ENCODE measurements at places on chromosomes 11 and 22. TPM values are rescaled to one million over a fixed set of nuclear protein-coding genes. Genes with fewer than 3 reads are reported as not detected.

Gene APOBEC3B
- polyA plus RNA-seq: 3.1 TPM

Gene OR10AG1
- polyA plus RNA-seq: not detected

Gene TUG1
- polyA plus RNA-seq: 104 TPM

Gene ART1
- polyA plus RNA-seq: 7.6 TPM

Gene TMEM138
- 17.8 TPM for polyA plus RNA-seq

Gene ADM2
- polyA plus RNA-seq: 0.26 TPM

Gene TUBA8
- polyA plus RNA-seq: 21.0 TPM

Gene PHLDB1
- 132 TPM for polyA plus RNA-seq

Gene OR11H1
- polyA plus RNA-seq: not detected

Gene TOB2
- 40.7 TPM for polyA plus RNA-seq

Gene CCDC188
- 1.8 TPM for polyA plus RNA-seq

DNA sequence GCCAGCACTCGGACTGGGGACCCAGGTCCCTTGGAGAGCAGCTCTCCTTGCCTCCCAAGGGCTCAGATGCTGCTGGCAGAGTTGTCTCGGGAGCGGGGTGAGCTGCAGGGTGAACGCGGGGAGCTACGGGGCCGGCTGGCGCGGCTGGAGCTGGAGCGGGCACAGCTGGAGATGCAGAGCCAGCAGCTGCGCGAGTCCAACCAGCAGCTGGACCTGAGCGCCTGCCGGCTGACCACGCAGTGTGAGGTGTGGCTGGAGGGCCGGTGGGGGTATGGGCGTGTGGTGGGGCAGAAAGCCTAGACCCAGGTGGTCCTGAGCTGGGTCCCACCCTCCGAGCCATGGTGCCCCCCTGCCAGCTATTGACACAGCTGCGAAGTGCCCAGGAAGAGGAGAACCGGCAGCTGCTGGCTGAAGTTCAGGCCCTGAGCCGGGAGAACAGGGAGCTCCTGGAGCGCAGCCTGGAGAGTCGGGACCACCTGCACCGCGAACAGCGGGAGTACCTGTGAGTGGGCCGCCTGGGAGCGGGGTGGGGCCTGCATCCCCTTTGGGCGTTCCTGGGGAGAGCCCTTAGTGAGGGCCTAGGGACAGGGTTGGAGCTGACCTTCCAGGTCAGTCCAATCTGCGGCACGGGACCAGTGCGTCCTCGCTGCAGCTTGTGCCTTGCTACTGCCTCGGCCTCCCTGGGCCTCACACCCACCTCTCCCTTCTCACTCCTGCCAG lies 5.8 kb upstream of the RPS6KA4 start:
- DNase-seq: no peak

DNA sequence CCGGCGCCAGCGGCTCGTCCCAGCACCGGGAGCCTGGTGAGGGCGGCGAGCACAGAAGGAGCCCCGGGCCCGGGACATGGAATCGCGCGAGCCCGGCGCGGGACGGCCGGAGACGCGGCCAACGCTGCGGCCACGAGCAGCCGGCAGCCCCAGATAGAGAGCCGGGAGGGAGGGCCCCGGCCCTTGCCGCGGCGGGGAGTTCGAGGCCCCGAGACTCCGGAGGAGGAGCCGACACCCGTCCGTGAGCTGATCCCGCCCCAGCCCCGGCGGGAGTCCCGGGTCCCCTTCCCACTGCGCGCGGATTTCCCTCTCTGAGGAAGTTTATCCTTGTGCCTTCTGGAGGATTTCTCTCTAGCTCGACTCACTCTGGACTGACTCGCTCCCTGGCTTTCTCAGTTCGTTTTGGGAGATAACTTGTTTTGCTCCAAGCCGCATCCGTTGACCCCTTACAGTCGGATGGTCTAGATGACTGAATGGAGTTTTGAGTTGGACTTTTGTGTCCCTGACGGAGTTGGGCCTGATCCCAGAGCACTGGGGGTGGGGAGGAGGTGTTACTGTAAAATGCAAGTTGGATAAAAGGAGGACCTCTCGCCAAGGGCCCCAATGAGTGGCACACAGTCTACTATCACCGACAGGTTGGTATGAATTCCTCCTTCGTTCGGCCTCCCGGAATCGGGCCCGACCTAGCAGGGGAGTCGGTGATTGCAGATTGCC lies 585 bp downstream of the ARHGEF12 start:
- DNase-seq: peak; percentile 52

DNA sequence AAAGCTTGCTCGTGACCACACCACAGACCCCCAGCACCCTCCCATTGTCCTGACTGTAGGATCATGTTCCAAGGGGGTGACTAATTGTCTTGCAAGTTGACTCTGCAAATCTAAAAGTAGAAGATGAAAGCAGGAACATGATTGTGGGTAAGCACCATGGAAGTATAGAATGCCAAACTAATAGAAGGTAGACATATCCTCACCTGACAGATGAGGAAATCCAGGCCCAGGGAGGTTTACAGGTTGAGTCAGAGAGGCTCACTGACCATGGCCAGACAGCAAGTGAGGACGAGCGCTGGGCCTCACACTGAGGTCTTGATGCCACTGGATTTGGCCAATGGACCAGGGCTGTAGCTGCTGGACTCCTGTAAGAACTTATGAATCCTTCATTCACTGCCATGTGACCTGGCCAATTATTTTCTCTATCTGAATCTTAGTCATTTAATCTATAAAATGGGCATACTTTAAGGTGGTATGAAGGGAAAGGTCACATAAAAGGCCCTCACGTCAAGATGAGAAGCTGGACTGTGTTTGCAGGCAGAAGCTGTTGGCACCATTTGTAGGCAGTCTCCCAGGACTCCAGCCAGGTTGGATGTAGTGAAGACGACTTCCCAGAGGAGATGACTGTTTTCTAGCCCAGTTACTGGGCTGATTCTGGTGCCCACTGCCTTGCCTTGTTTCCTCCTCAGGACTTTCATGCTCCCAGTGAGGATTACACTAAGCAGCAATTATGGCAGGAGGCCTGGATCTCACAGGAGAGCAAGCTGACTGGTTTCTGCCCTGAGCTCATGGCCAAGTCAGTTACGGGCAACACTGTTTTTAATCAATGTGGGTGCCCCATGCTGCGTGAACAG lies 54.6 kb downstream of the GAB4 start:
- DNase-seq: no peak

DNA sequence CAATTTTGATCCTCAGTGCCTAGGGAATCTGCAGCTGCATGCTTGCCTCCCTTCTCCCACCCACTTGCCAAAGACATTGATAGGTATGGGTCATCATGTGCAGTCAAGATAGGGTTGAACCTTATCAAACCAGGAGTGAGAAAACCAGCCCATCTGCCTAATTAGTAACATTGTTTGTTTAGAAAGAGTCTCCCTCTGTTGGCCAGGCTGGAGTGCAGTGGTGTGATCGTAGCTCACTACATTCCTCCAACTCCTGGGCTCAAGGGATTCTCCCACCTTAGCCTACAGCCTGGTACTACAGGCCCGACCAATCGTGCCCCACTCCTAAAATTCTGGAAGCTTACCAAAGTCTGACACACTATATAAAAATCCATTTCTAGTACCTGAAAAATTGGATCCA lies 4.6 kb downstream of the C11orf71 start:
- DNase-seq: no peak

GRCh38 chr22:49548356-49549202 lies 279.1 kb downstream of the BRD1 start:
- DNase-seq: no peak

- no peak for DNase-seq
These were observed 24.4 kb downstream of the NPTXR start for GRCh38 chr22:38819387-38819940.

- DNase-seq: no peak
These were observed 4.2 kb downstream of the ABCC8 start for GRCh38 chr11:17472467-17472866.

DNA sequence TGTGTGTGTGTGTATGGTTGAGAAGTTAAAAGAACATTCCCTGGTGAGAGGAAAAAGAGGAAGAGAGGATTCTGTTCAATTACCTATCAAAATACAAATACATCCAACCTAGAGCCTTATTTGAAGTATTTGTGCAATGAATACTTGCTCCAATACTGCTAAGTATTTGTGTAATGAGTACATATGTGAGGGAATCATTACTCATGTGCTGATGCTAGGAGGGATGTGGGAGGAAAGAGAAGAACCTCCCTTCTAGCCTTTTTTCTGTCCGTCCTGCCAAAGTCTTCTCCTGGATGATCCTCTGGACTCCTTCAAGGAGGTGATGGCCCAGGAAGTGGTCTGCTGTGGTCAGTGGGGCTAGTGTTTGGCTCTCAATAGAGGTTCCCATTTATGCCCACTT lies 36.0 kb upstream of the ACCSL start:
- DNase-seq: no peak

DNA sequence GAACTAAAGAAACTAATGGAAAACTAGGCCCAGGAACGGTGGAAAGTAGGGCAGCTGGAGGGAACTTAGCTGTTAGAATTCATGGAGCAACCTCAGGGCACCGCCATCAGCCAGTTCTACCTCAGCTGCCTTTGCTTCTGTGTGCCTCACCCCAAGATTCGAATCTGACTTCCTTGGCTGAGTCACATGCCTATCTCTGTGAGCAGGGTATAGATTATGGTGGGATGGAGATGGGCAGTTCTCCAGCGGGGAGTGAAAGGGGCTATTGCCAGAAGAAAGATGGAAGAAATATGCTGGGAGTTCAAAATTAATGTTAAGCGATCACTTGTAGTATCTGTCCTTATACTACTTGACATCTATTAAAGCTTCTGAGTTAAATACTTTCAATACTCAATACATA lies 18.9 kb upstream of the VWA5A start:
- DNase-seq: no peak

DNA sequence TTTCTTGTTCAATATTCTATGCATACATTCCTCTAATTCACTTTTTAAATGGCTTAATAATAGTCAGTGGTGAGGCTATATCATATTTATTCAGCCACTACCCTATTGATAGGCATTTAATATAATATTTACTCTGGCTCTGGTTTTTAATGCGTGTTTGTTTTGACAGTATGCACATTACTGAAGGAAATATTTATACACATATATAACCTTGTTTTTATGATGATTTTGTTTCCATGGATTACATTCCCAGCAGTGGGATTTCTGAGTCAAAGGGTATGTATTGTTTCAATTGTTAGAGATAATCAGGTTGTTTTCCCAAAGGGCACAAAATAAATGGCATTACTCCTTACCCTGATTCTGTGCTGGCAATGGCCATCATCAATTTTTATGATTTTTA lies 105.8 kb downstream of the UVRAG start:
- no peak for DNase-seq

DNA sequence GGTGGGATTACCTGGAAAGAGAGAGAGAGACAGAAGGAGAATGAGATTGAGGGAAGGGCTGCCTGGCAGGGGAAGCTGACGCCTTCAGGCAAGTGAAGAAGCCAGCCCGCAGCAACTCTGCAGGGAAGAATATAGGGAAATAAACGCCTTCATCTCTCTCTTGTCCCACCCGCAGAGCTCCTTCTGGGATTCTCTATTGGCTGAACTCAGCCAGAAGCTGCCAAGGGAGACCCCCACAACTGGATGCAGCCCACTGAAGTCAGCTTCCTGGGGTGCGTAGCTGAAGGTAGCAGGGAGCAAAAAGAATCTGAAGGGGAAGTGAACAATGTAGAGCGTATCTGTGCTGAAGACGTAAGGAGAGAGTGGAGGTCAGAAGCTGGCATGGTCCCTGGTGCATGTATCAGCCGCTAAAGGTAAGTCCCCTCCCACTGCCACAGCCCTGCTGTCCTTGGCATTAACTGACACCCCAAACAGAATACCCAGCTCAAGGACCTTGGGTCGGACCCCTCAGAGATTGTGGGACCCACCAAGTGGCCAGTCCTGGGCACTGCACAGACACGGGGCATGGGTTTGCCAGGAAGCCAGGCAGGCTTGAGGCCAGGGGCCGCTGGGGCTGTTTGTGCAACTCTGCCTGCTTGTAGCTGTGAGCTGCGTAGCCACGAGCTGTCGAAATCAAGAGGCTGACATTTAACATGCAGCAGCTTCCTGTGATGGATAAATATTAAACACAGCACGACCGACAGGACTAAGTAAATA lies 469.9 kb downstream of the MN1 start:
- DNase-seq: no peak

DNA sequence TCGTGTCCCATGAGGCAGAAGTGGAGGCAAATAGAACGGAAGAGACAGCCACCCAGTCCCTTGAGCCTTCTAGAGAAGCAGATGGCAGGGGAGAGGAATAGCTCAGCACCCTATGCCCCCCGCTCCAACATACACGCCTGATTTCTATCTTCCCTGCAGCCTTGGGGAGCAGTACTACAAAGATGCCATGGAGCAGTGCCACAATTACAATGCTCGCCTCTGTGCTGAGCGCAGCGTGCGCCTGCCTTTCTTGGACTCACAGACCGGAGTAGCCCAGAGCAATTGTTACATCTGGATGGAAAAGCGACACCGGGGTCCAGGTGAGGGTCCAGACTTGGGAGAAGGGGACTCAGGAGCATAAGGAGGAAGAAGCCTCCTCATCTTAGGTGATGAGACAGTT lies 6.6 kb downstream of the DPF2 start:
- DNase-seq: no peak

DNA sequence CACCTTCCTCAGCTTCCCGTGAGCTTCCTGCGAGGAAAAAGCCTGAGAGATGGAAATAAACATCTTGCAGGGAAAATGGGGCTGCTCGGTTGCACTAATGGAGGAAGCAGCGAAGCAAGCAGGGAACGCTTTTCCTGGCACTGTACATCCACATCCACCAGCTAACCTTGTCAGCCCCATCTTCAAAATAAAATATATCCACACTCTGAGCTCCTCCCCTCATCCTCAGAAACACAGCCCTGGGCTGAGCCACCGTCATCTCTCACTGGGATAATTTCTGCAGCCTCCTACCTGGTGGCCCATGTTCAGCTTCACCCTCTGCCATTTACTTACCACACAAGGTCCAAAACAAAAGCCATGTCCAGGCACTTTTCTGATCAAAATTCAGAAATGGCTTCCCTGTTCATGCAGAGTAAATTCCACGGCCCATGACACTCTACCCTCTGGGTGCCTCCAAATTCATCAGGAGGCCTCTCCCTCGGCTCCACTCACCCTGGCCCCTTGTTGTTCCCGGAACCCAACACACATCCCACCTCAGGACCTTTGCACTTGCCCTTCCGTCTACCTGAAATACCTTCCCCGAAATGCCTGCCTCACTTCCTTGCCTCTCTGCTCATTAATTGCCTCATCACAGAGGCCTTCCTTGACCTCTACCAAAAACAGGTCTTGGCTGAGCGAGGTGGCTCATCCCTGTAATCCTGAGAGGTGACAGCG lies 13.0 kb downstream of the C11orf86 start:
- no peak for DNase-seq

DNA sequence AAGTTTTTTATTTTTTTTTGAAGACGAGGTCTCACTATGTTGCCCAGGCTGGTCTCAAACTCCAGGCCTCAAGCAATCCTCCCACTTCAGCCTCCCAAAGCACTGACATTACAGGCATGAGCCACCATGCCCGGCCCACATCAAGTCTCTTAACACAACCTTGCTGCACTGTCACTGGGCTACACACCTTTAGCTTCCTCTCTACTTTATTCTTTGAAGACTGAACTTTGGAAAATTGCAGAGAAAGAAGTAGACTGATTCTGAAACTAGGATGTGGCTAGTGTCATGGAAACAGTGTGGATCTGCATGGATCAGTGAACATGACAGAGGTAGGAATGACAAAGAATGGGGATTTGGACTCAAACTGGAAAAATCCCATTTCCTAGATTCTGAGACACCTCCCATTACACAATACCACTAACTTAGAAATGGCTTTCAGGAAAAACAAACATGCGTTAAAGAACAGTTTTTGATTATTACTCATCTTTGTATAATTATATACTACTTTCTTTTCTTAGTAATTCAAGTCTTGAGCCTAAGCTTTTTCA lies 99.6 kb upstream of the SPON1 start:
- no peak for DNase-seq

Measured in hindlimb muscle (tissue), 1 donor.